ENCODE measurements at places on chromosomes 16 and 17. TPM values are rescaled to one million over a fixed set of nuclear protein-coding genes. Genes with fewer than 3 reads are reported as not detected.

DNA sequence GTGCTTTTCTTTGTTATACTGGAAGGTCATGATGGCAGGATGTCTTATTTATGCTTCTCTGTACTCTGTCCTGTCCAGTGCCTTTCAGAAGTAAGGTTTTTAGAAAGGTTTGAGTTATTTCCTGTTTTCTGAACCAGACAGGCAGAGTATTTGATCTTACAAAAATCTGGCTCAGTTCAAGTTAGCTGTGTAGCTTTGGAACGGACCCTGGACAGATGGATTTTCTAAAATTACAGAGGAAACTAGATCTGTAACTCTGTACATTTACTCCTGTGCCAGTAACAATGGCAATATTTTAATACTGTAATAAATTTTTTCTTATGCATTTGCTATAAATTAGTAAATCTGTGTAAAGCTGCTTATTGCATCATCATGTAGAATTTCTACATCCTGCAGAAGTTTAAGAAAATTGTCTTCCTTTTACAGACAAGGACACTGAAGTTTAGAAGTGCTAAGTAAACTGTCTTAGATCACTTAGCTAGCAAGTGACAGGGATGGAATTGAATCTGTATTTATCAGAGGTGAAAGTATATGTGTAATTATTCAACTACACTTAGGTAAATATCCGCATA lies 347.6 kb downstream of the WWOX start:
- DNase-seq, result peak; percentile 33

DNA sequence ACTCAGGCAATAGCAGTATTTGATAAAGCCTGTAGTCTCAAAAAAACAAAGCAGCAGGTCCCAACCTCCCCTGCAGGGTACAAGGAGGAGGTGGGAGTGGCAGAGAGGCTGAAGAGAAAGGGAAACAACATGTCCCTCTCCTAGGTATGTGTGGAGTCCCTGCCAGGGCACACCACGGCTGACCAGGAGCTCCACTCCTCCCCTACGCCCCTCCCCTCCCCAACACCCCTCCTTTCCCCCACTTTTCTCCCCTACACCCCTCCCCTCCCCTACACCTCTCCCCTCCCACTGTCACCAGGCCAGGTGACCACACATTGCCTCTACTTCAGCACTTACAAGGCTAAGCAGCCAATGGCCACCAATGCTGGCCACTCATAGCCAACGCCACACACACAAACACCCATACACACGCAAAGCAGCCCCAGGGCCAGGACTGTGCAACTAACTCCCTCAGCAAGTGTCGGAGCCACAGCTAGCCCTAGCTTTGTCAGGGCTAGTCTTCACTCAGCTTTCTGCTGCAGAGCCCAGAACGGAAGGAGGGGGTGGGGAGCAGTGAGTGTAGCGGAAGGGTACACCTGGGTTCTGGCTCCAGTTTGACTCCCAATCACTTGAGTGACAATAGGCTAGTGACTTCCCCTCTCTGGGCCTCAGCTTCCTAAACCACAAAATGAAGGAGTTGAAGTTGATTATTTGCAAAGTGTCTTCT lies 8.2 kb downstream of the CAVIN1 start:
- no peak for DNase-seq

DNA sequence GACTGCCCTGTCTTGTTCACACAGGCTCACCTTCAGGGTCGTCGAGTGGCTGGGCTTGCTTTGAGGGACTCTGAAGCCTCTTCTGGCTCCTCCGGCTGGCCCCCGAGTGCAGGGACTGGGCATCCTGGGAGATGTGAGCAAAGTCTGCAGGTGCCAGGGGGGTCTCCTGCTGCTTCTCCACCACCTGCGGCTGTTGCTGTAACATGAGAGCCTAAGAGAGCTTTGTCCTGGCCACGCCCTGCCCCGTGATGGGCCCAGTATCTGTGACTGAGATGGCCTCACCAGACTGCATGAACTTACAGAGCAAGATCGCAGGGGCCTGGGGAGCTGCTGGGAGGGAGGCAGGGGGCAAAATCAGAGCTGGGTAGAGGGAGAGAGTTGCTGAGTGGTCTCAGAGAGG lies 12.5 kb downstream of the ERN2 start:
- DNase-seq, result no peak

DNA sequence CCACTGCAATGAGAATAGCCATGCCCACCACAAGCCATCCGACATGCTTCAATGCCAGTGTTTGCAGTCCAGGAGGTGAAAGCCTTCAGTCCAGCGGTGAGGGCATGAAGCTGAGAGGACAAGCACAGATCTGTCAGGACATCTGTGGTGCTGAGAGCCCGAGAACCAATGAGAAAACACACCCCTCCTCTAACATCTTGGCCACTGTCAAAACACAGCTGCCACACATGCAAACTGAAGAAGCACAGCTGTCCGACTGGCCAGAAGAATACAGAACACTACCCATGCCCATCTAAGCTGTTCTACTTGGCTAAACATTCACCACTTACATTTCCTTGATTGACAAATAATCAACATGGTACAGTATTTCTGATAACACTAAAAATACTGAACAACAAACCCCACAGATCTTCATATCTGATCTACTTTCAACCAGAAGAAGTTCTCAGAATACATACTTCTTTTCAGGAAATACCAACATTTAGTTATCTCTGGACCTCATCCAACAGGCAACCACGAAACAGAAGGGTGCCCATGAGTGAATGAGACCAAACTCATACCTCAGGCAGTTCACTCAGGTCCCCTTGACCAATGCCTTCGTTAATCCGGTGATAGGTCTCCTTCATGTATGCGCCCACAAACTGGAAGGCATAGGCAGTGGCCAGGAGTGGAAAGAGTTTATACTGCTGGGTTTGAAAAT lies 10.2 kb upstream of the FBF1 start:
- no peak for DNase-seq

Gene SP2
- polyA plus RNA-seq, result 12.7 TPM

Gene CFAP119
- 1.7 TPM for polyA plus RNA-seq

Gene AANAT
- polyA plus RNA-seq, result not detected

DNA sequence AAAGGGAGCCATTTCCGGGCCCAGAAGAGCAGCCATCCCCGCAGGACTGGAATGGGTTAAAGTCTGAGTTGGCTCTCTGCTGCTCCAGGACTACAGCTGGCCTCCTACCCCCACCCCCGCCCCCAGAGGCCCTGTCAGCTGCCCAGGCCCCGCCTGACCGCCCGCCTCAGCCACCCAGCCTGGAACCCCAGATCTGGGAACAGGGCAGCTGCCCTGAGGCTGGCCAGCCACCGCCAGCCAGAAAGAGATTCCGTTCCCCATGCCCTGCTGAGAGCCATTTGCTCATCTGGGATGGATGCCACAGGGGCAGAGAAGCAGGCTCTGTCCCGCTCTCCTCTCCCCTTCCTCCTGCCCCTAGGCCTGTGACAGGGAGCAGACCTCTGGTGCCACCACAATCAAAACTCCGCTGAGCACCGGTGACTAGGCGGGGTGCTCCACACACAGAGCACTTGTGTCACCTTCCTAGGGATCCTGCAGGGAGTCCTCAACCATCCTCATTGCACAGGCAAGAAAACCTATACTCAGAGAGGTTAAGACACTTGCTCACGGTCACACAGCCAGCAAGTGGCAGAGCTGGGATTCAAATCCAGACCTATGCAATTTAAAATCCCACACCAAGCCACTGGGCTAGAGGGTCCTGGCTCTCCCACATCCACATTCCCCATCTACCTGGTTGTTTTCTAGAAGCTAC lies 44.1 kb downstream of the ZNF423 start:
- peak; percentile 84 for DNase-seq

DNA sequence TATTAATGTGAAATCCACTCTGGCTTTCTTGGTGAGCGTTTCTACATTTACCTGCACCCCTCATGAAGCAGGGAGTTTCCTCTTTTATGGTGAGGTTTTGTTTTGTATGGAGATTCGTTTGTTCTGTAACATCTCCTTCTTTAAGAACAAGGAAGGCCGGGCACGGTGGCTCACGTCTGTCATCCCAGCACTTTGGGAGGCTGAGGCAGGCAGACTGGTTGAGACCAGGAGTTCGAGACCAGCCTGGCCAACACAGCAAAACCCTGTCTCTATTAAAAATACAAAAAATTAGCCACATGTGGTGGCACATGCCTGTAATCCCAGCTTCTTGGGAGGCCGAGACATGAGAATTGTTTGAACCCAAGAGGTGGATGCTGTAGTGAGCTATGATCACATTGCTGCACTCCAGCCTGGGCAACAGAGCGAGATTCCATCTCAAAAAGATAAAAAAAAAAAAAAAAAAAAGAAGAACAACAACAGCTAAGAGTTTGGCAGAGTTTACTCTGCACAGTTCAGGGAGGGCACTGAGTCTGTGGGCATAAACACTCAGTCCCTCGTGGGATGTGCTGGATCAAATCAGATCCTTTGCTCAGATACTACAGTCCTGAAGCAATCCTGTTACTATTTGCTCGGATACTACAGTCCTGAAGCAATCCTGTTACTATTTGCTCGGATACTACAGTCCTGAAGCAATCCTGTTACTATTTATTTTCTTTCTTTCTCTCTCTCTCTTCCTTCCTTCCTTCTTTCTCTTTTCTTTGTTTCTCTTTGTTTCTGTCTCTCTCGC lies 28.9 kb downstream of the ADCY9 start:
- no peak for DNase-seq

DNA sequence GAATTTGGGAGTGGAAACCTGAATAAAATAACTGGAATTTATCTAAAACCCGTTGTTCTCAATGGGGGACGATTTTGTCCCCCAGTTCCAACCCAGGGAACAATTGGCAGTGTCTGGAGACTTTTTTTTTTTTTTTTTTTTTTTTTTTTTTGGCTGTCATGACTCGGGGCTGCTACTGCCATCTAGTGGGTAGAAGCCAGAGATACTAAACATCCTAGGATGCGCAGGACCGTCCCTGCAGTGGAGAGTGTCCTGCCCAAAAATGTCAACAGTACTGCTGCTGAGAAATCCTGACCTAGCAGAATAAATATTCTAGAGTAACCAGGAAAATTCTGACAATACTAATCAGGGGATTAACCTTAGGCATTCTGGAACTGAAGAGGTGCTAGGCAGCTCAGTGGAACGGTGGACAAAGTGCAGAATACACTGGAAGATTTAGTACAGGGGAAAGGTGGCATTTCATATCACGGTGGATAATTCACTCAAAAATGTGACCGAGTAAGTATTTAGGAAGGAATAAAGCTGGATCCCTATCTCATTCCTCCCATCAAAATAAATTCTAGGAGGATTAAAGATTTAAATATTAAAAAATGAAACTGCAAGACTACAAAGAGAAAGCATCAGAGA lies 107.6 kb downstream of the SPECC1 start:
- peak; percentile 68 for DNase-seq

Gene C1QL1
- 1.1 TPM for polyA plus RNA-seq

- DNase-seq, result no peak
Observed at GRCh38 chr17:76537578-76538280, at the start of gene CYGB. Gene CYGB, minus strand, starts transcription at chr17:76537709. Its CDS starts 167 bp downstream, at chr17:76537542.

Gene KREMEN2
- 3.4 TPM for polyA plus RNA-seq

Gene KRTAP3-2
- 0.80 TPM for polyA plus RNA-seq

DNA sequence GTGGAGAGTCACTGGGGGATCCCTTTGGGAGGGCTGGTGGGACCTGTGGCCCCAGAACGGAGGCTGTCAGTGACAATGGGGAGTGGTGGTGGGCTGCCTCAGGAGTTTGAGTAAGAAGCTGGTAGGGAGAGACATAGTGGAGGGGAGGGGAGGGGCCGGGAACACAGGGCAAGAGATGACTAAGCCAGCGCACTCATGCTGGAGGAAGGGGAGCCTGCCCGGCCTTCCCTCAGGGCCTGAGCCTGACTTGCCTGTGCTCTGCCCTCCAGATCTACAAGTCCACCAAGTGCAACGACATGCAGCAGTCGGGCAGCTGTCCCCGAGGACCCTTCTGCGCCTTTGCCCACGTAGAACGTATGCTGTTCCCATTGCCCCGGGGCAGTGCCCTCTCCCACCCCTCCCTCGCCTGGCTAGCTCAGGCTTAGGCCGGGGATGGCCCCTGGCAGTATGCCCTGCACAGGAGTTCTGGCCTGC lies 29.3 kb downstream of the UNC13D start:
- no peak for DNase-seq

Gene TBC1D3H
- not detected for polyA plus RNA-seq

DNA sequence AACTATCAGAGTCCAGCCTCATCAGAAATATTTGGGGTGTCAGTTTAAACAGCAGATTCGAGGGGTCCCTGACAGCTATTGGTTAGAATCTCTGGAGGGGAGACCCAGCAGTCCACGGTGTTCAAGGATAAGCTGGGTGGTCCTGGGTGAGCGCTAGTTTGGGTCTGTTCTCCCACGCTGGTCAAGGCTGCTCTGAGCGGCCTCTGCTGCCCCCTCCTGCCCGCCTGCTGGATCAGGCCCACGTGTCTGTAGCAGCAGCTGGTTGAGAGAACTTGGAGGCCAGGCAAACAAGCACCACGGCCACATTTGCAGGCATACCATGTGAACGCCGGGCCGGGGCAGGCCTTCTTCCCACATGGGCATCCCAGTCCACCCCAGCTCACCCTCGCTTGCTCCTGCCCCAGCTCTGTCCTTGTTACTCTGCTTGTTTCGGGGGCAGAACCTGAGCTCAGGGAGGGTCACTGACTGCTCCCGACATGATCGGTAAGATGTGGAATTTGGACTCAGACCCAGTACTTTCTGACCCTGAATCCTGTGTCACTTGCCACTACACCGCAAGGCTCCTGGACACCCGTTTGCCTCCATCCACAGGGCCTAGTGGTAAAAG lies 7.4 kb downstream of the FOXF1 start:
- DNase-seq, result no peak

Gene KRT33B
- 0.16 TPM for polyA plus RNA-seq

DNA sequence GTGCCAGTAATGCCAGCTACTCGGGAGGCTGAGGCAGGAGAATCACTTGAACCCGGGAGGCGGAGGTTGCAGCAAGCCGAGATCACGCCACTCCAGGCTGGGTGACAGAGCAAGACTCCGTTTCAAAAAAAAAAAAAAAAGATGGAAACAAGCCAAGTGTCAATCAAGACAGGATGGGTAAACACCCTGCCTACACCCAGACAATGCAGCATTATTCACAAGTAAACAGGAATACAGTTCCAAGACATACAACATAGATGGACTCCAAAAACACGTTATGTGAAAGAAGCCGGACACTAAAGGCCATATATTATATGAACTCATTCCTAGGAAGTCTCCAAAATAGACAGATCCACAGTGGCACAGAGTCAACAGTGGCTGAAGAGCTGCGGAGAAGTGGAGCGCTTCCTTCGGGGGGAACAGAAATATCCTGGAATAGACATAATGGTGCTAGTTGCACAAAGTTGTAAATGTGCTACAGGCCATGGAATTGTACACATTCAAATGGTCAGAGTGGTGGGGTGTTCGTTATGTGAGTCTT lies 33.9 kb downstream of the ANKRD11 start:
- no peak for DNase-seq

DNA sequence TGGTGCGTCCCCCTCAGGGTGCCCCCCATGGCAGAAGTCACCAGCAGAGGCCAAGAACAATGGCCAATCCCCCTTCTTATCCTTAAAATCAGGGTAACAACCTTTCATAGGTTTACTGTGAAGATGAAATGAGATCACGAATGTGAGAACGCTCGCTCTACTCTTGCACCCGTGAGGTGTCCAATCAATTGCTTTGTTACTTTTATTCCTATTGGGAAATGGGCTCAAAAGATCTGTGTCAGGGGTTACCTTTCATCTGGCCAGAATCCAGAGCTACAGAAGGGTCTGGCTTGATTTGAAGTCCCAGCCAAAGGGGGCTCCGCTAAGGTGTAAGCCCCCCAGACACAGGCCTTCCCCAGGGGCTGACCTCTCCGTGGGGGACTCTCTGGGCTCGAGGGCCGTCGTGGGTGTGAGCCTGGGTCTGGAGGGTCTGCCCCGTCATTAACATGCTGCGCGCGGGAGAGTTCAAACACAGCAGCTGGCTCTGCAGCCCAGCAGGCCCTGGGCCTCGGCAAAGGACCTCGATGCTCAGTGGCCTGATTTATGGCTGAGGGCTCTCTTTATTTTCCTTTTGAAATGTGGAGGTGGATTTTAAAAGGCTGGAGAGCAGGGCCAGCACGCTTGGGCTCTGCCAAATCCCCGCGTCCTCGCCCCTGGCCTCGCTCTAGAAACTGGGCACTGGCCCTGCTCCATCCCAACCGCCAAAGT lies 10.4 kb downstream of the ABR start:
- no peak for DNase-seq

Data from muscle of back (tissue), 13 donors.